ENCODE measurements at places on chromosomes 1 and 21.

GRCh38 chr1:227785094-227785804 lies 30.2 kb upstream of the PRSS38 start:
- DNase-seq: no peak

DNA sequence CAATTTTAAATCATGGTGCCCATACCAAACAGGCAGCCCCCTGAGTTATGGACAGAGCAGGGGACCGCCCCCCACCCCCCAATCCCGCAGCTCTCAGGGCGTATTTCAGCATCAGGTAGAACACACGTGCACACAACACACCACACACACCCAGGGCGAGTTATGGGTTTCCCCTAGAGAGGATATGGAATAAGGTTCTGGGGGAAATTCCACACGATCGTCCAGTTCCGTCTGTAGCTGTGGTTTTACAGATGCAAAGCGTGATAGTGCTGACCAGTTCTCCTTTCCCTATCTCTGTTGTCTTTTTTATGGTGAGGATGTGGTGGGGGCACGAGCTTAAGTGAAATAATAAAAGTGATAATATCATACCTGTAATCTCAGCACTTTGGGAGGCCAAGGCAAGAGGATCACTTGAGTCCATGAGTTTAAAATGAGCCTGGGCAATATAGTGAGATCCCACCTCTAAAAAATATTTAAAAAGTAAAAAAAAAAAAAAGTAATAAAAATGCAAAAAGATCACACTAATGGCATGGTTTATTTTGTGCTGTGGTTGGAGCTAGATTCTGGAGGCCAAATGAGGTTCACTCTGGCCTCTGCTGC lies 25.1 kb downstream of the C2CD2 start:
- no peak for DNase-seq

DNA sequence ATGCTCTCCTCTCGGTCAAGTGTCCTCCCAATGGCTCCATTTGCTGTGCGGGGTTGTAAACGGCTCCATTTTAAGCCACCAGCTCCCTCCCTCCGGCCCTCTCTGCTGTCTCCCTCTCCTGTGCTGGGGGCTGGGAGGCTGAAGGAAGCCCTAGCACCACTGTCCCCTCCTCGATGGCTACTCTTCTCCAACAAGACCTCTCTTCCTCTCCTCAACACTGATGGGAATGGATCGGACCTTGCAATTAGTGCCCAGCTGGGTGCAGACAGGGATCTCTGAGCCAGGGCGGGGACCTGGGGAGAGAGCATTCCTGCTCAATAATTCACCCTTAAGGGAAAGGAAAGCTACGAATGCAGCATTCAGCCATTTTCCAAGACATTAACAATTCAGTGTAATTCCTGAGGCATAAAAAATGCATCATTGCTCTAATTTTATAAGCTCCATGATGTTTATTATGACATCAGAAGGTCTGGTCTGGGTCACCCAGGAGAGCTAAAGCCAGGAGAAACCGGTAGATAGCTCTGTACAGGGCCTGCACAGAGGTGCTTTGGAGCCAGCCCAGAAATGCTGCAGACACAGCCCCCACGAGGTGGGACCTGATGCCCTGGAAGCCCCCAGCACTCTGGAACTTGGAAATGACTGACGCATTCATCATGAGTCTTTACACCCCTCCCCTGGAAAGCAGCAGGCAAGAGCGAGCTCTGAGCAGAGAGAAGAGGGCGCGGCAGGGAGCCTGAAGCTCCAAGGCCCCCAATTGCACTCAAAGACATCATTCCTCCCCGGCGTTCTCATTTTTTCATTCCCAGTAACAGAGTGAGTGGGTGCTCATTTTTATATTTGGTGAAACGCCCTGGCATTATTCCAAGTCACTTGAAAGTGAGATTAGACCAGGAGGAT lies 76.2 kb upstream of the VAMP3 start:
- DNase-seq: no peak

DNA sequence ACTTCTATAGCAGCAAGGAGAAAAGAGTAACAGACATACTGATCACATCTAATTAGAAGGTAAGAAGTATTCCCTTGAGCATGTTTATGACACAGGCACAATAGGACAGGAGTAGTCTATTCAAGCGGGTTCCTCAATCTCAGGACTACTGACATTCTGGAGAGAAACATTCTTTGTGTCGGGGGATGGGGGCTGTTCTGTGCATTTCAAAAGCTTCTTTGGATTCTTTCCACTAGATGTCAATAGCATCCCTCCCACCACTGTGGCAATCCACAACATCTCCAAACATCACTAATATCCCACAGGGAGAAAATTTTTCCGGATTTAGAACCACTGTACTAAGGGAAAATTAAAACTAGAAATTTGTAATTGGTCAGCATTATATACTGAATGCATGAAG lies 56.9 kb downstream of the ADAMTS5 start:
- DNase-seq: no peak

DNA sequence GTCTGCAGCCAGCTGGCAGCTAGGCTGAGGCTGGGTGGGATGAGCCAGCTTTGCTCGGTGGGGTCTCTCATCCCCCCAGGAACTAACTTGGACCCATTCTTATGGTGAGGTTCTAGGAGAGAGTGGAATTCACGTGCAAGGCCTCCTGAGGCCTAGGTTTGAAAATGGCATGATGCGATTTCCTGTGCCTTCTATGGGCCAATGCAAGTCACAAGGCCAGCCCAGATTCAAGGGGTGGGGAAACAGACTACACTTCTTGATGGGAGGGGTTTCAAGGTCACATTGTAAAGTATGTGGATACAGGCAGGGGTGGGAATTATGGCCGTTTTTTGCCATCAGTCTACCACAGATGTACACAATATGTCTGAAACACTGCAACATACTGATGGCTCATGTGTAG lies 48.3 kb downstream of the HTR6 start:
- no peak for DNase-seq

DNA sequence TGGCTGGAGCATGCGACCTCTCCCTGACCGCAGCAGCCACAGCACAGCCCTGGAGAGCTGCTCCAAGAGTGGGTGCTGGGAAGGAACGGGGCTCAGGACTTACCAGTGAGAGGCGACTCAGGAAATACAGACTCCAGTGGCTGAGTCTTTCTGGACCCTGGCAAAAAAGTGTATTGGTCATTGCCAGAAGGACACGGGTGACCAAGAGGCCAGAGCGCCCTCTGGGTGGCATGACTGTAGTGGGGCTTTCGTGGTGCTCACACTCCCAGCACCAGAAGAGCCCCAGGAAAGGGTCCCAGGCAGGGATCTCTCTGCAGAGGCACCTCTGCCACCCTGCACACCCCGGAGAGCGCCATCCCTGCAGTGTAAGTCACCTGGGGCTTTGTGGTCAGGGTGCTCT lies 8.9 kb upstream of the PRDM16 start:
- no peak for DNase-seq

DNA sequence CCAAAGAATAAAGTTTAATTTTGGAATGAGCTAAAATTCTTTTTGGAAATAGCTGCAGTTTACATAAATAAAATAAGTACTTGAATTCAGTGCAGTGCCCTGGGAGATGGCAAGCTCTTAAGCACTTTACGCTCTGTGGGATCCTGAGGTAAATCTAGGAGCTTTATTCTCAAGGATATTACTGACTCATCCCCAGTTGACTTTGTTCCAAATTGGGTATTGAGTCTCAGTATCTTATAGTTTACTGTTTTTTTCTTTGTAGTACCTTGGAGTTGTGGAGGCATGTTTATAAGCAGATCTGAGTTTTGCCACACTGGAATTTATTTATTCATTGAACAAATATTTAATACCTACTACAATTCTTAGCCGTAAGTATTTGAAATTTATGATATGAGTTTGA lies 27.4 kb upstream of the HRNR start:
- DNase-seq: no peak

DNA sequence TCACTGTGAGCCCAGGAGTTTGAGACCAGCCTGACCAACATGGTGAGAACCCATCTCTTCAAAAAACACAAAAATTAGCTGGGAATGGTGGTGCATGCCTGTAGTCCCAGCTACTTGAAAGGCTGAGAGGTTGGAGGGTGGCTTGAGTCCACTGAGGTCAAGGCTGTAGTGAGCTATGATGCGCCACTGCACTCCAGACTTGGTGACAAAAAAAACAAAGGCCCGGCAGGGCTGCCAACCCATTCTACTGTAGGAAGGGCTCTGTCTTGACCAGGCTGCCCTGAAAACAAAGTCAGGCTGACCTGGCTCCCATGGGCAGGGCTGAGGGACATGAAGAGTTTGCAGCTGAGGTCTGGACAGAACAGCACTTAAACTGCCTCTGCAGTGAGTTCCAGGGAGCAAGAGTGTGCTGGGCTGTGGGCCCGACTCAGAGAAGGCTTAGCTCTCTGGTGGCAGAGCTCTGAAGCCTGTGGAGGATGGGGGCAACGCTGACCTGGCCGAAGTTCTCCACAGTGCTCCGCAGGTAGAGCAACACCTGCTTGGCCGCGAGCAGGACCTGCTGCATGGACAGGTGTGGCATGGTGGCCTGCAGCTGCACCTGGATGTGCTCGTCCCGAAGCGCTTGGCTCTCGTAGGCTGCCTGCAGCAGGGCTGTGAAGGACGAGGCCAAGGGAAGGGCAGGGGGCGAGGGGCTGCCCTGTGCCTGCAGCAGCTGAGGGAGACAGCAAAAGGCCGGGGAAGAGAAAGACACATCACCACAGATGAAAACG lies 42.4 kb downstream of the URB1 start:
- peak; percentile 29 for DNase-seq

GRCh38 chr1:186875896-186876835 lies 47.4 kb downstream of the PLA2G4A start:
- DNase-seq: no peak

DNA sequence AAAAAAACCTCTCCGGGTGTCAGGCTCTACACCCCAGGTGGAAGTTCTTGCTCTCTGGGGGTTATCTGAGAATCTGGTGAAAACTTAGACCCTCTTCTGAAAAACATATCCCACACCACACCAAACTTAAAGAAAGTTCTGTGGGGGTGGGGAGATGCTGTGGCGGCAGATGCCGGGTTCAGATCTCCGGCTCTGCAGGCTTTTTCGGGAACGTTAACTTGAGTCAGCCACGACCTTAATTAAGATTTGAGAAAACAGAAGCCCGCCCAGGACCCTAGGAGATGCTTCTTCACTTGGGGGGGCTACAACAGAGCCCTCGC lies 2.3 kb downstream of the RCC2 start:
- no peak for DNase-seq

GRCh38 chr21:29114765-29115500 lies 15.5 kb upstream of the MAP3K7CL start:
- DNase-seq: no peak

GRCh38 chr1:33126411-33127000 lies 45.6 kb downstream of the AZIN2 start:
- DNase-seq: no peak

DNA sequence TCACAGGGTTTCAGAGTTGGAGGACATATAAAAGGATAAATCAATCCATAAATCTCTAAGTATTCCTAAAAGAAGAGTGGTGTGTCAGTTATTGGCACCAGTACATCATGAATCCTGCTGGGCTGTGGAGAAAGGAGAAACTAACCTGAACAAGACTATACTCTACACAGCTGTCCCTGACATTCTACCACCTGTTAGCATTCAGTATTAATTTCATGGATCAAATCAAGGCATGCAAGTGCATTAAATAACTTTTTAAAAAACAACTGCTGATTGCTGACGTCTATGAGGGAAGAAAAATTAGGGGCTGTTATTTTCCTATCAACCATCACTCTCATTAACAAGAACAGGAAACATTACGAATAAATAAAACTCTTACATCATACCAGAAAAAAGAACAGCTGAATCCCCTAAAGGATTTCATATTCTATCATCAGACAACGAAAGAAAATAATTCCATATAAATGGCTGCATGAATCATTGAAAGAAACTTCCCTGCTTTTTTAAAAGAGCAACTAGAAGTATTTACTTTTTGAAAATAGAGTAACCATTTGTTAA lies 121.7 kb downstream of the ATF6 start:
- DNase-seq: no peak

DNA sequence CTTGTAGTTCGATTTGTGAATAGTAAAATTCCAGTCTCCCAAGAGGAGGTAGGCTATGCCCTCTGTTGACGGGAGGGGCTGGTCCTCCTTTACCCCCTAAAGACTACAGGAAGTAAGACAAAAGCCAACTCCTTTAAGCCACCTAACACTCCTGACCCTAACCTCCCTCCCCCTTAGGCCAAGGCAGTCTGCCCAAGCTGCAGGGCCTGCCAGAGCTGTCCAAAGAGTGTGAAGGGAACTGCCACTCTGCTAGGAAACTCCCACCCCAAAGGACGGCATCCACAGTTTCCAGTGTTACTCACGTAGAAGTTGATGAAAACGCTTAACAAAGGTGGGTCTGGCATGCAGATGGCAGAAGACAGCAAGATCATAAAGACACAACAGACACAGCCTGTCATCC lies 803.2 kb downstream of the PLA2G4A start:
- no peak for DNase-seq

DNA sequence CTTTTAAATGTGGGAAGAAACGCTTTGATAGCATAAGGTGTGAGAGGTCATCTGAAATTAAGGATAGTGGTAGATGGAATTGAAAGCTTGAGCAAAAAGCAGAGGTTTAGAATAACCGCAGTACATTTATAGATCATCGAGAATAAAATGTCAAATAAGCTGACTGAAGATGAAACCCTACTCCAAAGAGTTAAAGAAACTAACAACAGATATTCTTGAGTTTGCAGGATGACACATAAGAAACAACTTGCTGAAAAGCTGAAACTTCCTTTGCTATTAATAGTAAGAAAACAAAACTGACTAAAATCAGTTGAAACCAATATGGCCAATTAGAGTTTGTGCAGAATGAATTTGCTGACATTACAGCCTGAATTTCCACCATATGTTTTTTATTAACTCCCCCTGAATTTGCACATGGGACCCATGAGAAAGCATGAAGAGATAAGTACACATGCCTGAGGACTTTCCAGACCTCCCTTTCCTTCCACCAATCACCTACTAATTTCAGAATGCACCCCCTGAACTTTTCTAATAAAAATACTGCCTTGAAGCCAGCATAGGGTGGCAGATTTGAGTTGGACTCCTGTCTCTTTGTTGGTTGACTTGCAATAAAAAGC lies 1.7 kb upstream of the C1orf185 start:
- DNase-seq: no peak

DNA sequence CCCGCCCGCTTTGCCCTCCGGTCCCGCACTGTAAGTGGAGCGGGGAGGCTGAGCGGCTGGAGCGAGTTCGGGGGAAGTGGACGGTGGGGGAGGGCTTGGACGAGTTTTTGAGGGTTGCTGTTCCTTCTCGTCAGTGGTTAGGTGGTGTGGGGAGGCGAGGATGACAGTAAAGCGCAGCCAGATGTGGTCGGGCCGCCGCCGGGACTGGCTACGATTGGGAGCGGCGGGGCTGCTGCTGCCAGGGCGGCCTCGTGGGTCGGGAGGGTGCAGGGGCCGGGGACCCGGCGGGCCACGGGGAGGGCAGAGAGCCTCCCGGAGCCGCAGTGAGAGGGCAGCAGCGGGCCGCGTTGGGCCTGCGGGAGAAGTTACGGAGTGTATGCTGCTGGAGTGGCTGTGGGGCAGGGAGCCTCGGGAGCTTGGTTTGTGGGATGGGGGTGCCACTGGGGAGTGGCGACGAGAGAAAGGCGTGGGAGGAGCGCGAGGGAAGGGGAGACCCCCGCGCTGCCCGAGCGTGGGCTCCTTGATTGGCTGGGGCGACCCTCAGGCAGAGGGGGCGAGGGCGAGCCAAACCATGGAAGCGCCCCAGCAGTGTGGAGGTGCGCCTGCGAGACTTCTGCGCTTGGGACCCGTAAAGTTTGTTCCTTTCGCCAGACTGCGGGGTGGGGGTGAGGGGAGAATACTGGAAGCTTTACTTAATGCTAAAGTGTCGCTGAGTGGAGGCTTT lies 2.1 kb downstream of the ADGRL2 start:
- no peak for DNase-seq

All from activated CD8-positive, alpha-beta memory T cell treated with anti-CD3 and anti-CD28 coated beads, Interleukin-2, amount 50 U/mL, for 48 hours (primary cell).